ENCODE measurements at places on chromosomes 12 and 14. TPM values are rescaled to one million over a fixed set of nuclear protein-coding genes. Genes with fewer than 3 reads are reported as not detected.

The GPR65 gene
- 0.18 TPM for total RNA-seq

The CELA1 gene
- total RNA-seq: not detected

DNA sequence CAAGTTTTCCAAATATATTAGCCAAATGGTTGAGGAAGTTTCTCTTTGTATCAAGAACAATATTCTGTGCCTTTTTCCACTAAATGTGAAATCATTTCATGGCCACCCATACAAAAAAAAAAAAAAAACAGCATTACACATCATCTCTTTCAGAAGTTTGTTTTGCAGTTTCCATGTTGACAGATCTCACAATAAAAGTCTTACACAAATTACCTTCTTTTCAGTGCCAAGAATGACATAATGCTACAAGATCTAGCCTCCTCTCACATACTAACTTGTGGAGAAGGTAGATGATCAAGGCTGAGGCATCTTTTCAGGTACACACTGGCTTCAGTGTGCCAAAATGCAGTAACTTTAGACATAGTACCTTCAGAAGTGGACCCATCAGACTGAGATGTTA lies 35.3 kb downstream of the PRKD1 start:
- H3K4me1 ChIP-seq: no peaks in the 10 kb centered on the region
- DNase-seq: no peak
- no peaks in the 10 kb centered on the region for H3K27me3 ChIP-seq

The FKBP3 gene
- total RNA-seq: 77.5 TPM

The PKP2 gene
- 3.5 TPM for total RNA-seq

DNA sequence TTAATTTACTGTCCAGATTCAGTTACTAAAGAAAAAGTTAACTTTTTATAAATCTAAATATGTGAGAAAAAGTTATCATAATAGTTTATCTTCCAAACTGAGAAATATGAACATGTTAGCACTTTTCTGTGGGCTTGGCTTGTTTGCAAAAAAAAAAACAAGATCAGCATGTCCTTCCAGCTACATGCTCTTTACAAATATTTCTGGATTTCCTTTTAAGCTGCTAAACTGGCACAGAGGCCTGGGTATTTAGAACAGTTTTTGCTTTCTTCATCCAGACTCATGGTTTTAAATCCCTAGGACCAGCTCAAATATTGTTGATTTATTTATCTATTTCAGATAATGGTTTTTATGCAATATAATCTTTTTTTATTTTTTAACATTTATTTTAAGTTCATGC lies 1444.5 kb upstream of the FLRT2 start:
- no peaks in the 10 kb centered on the region for H3K4me1 ChIP-seq
- no peak overlapping the region for H3K27ac ChIP-seq
- no peak overlapping the region for H3K4me3 ChIP-seq
- no peaks in the 10 kb centered on the region for H3K36me3 ChIP-seq
- H3K27me3 ChIP-seq: no peaks in the 10 kb centered on the region
- no peak for DNase-seq

The HOXC9 gene
- total RNA-seq: 37.7 TPM

The MFAP5 gene
- 40.4 TPM for total RNA-seq

DNA sequence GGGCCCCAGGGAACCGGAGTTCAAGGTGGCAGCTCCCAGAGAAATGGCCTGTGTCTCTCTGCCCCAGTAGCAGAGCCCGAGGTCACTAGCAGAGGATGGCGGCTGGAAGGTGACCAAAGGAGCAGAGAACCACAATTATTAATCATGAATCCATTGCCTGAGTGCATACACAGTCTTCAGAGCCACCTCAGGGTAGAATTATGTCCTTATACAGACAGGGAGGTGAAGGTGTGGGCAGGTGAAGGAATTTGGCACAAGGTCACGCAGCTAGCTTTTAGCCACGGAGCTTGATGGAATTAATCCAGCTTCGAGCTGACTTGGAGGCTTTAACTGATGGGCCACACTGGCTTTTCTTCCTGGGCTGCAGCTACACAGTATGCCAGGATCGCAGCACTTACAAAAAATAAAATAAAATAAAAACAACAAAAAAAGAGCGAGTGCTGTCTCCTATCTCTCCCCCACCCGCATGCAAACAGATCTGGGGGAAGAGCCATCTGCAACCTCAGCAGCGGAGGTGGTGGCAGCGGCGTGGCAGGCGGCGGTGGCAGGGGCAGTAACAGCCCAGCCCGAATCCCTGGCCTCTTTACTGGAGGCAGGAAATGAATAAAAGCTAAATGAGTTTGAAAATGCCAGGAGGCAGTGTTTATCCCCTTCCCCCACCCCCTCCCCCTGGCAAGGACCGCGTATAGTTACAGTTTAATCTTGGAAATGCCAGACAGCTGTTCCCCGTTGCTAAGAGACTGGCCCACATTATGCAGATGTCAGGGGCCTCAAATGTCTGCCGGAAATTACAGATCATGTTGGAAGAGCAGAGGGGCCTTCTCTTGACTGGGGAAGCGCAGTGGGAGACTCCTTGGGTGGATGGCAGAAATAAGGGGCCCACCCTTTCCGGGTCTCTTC lies 93.5 kb downstream of the LRRC74A start:
- H3K36me3 ChIP-seq: no peaks in the 10 kb centered on the region
- no peaks in the 10 kb centered on the region for H3K27me3 ChIP-seq
- H3K27ac ChIP-seq: peak overlapping the region; percentile 90
- peaks cover 48% of the 10 kb centered on the region for H3K4me1 ChIP-seq
- no peak for DNase-seq

Measured in gastrocnemius medialis (tissue), 4 donors.